ENCODE measurements at places on chromosomes 2 and 18.

- no peak for DNase-seq
These were observed 10.8 kb downstream of the ASXL2 start for GRCh38 chr2:25867396-25868003.

DNA sequence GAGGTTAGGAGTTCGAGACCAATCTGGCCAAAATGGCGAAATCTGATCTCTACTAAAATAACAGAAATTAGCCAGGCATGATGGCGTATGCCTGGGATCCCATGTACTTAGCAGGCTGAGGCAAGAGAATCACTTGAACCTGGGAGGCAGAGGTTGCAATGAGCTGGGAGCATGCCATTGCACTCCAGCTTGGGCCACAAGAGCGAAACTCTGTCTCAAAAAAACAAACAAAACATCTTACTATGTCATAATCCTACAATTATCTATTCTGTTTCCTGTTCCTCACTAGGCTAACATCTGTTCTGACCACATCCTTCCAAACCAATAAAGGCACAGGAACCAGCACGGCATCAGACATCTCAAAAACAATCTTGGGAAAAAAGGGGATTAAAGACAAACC lies 361.8 kb upstream of the UBE2E3 start:
- DNase-seq, result no peak

DNA sequence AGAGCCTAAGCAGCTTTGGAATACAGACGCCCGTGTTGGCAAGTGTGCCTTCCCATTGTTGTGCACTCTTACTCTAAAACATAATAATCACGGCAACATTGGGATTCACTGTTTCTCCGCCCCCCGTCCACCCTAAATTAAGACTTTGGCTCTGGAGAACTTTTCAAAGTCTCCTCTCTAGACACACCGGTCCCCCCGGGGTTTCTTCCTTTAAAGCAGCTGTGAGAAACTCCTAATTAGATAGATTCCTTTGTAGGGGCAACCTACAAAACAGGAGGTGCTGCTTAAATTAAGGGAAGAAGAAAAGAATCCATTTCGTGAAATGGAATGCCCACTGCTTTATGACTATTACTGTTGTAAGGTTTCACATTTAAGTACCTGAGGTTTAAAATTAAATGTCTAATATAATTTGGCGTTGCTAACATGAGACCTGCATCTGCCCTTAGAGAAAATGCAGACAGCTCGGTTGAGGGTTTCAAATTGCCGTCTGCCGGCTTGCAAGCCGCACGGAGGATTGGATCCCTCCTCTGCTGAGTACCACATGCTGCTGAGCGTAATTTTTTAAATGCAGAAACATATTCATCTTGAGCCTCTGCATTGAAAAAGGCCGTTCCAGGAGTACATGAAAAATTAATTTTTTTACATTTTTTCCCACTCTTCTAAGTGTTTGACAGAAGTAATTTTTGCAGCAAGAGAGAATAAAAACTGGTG lies 233.3 kb downstream of the GBX2 start:
- DNase-seq, result no peak

DNA sequence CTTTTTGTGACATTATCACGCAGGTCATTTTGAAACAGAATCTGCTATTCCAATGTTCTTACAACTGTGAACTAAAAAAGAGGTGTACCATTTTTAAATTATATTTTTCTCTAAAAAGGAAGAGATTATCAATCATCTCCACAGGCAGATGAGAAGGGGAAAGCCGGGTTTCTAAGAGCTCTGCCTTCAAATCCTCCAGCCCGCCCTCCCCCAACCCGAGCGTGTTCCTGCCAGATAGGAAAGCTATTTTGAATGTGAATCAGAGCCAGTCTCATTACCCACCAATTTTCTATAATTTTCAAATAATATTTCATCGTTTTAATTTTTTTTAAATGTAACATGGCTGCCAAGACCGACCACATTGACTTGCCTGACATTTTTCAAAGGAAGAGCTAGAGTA lies 65.9 kb downstream of the KCNF1 start:
- no peak for DNase-seq

DNA sequence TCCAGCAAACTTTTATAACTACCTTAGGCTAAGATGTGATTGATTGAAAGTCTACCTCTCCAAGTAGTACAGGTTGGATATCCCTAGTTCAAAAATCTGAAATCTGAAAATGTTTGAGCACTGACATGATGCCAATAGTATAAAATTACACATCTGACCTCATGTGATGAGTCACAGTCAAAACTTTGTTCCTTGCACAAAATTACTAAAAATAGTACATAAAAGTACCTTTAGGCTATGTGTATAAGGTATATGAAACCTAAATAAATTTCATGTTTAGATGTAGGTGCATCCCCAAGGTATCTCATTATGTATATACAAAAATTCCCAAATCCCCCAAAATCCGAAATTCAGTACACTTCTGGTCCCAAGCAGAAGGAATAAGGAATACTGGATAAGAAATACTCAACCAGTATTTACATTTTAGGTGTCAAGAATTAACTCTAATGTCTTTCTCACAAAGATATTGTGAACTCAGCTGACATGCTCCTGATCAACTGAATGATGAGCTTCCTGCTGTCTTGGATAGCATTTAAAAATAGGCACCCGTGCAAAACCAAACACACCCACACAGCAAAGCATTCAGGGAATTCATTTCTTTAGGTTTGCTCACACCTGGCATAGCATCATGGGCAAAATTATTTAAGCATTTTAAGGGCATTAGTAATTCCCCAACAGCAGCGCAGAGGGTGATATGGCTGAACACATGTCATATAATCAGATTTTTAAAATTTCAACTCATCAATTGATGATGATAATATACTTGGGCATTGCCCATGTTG lies 497.4 kb upstream of the MEIS1 start:
- no peak for DNase-seq

DNA sequence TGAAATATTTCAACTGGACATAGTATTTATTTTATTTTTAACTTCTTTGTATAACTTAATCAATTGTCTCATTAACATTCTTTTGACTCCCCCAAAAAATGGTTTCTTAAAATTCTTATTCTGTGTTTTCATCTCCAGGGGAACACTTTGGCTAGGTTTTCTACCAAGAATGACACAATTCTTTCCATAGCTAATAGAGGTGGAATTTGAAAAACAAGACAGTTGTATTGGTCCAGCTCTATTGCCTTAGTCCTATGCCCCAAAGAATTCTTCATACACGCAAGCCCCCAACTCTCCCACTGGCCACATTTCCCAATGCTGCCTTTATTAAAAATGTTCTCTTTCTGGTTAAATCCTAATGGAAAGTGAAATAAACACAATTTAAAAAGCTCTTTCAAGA lies 104.7 kb upstream of the PKDCC start:
- DNase-seq, result no peak

DNA sequence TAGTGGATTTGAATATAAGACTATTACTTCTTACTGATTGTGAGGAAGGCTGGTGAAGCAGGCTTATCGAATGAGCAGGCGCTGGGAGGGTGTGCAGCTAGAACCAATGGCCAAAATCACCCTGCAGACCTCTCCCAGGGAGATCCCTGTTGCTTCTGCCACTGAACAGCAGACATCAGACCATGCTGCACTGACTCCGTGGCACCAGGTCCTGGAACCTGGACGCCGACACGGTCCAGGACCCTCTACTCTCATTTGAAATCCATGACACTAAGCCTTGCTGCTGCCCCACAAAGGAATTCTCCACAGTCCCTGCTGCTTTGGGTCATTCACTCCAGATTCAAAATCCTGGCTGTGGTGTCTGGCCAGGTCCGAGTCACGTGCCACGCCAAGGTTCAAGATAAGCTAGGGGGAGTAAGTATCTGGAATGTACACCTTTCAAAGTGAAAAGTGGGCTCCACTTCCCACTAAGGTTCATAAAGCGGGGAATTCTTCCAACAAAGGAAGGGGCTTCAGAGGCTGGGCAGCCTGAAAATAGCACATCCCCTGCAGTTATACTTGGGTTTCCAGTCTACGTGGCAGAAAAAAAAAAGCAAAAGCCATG lies 9.0 kb upstream of the YWHAQ start:
- DNase-seq, result no peak

GRCh38 chr2:6924924-6925409 lies 7.8 kb downstream of the RNF144A start:
- DNase-seq, result no peak

DNA sequence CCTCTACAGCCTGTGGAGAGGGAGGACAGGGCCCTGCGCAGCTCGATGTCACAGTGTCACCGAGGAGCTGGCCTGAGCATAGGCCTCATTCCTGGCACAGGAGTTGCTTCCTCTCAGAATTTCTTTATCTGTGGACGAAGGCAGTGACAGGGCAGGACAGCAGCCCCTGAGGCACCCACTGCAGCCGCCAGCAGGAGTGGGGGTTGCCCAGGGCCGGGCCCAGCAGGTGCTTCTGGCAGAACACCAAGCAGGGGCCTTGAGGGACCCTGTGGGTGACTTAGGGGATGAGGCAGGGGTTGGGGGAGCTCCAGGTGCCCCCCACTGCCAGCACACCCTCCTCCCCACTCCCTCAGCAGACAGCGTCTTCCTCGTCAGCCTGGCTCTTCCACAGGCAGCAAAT lies 290.0 kb downstream of the PHLPP1 start:
- no peak for DNase-seq

- DNase-seq, result no peak
These were observed 201.7 kb upstream of the STK17B start for GRCh38 chr2:196372811-196373664.

- DNase-seq, result no peak
These were observed 94.9 kb downstream of the FHOD3 start for GRCh38 chr18:36392164-36392978.

GRCh38 chr2:200258881-200259576 lies 47.5 kb upstream of the SPATS2L start:
- DNase-seq, result no peak
